CD8-positive, alpha-beta memory T cell (primary cell): ENCODE measurements at places on chromosomes 6 and 20.

- DNase-seq, result no peak
These were observed 260.8 kb downstream of the ZFAND3 start for GRCh38 chr6:38080360-38080759.

GRCh38 chr6:49233483-49233882 is 229.6 kb downstream of the MMUT start:
- DNase-seq, result no peak

- no peak for DNase-seq
These were observed 141.2 kb upstream of the ZFP64 start for GRCh38 chr20:52332649-52333250.

DNA sequence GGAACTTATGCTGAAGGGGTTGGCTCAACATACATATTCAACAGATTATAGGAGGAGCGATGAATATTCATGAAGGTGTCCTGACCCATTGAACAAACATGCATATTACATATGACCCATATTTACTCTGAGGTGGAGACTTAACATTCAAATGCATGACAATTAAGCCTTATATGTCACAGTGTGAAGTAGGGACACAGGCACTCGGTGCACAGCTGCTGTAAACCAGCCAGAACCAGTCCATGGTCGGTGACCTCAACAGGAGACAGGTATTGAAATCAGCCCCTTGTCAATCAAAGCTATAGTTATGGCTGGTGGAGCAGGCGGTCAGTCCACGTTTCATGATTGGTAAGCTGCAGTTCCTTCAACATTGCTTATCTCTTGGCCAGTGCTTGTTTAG is 347.3 kb downstream of the THBS2 start:
- DNase-seq, result no peak

GRCh38 chr6:118327237-118327636 is 220.9 kb upstream of the PLN start:
- DNase-seq, result no peak

DNA sequence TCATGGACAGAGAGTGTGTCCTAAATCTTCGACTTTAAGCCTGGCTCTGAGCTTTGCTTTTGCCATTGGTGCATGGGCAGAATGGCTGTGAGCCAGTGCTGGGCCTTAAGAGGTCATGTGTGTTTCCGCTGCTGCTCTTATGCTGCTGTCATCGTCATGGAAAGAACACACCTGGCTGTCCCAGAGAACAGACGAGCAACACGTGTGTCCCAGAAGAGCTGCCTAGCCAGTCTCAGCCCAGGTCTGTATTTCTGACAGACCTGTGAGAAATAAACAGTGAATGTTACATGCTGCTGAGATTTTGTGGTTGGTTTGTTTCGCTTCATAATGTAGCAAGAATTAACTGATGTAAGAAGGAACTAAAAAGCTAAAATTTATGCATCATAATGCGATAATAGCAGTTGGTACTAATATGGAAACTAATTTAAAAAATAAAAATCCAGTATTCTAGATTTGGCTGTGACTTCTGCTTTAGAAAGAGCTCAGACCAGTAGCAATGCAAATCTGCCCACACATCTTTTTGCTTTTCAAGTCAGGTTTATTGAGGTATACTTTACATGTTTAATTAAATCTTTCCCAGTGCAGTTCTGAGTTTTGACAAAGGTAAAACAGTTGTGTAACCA is 11.5 kb upstream of the SCP2D1 start:
- no peak for DNase-seq

GRCh38 chr6:53702316-53702715 is 36.8 kb upstream of the KLHL31 start:
- DNase-seq, result no peak

DNA sequence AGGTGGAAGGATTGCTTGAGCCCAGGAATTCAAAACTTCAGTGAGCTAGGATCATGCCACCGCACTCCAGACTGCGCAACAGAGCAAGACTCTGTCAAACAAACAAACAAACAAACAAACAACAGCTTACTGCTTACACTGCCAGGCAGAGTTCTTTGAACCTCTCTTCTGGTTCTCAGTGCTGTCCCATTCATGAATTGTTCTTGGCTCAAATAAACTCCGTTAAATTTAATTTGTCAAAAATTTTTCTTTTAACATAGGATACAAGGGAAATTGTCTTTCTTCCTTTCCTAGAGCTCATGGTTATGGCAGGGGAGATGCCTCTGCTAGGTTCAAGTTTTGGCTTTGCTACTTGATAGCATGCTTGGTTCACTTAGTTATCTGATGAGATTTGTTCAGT is 29.7 kb upstream of the RFPL4B start:
- DNase-seq, result no peak

DNA sequence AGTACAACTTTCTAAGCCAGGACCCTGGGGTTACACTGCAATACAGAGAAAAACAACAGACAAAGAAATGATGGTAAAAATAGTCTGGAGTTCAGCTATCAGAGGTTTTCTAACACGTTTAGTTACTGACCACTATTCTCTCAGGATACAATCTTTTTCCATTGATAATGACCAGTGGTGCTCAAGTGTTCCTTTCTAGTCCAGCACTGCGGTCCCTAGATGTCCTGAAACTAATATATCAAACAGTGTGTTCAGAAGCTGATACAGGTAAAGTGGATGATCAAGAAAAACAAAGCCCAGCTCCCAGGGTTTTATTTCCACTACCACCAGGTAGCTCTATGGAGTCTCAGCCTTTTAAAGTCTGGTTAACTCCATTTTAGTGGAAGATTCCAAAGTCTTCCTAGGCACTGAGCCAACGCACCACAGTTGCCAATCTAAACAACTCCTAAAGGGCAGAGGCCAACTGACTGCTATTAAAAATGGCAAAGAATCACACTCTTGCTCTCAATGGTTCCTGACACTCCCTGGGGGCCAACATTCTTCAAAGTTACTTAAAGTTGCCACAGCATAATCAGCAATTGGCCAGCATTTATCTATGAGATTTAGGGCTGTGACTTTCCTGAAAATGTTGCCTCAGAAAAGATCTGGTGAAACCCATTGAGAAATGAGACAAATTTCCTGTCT is 38.2 kb downstream of the DZANK1 start:
- no peak for DNase-seq

DNA sequence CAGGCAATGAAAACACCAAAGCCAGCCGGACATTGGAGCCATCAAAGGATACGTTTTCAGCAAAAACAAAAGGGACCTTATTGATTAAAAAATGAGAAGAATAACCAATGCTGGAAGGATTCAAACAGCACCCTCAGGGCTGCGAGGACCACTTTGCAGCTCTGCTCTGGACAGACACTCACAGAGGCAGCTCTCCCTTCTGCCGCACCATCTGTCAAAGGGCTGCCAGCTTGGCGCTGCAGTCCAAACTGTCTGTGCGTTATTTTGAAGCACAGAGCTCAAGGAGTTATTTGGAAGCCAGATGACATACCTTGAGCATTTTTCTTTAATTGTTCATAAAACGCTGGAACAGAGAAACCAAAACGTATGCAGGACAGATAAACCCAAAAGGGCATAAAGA is 85.2 kb downstream of the KIF16B start:
- no peak for DNase-seq

- peak; percentile 82 for DNase-seq
These were observed 945 bp downstream of the PHF10 start for GRCh38 chr6:169723200-169723909.

- DNase-seq, result no peak
These were observed 76.9 kb downstream of the GMDS start for GRCh38 chr6:2168480-2168879.

GRCh38 chr20:6595704-6596103 is 171.8 kb upstream of the BMP2 start:
- DNase-seq, result no peak

DNA sequence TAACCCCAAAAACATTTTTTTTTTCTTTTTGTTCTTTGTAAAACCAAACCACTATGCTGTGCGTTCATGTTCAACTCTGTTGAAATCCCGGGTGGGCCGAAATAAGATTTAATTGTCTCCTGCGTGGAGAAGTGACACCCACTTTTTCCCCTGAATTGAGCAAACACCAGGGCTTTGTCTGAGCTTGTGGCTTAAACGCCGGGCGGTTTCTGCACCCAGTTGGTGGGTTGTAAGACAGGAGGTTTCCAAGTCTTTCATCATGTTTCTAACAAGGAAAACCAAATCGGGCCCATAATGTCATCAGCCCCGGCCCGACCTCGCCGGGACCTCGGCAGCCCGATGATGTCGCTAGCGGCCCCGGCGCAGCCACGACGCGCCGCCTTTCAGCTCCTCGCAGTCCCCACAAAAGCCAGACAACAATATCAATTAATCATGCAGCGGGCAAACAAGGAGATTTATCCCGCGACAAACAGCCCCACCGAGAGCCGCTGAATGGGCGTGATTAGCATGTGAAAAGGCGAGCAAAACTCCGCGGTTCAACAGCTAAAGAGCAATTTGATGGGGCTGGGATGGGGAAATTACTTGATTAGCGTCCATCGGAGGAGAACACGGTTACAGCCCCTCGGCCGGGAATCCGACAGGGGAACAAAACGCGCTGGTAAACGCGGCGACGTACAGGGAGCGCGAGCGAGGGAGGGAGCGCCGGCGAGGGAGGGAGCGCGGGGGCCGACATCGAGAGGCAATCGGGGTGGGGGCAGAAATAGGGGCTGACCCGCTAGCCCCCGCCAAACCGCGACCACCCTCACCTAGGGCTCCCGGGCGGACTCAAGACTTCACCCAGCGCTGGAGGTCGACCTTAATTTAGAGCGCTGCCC is 5.3 kb downstream of the LINC00237 start:
- no peak for DNase-seq

GRCh38 chr20:58640446-58640845 is 10.6 kb upstream of the STX16 start:
- DNase-seq, result no peak

DNA sequence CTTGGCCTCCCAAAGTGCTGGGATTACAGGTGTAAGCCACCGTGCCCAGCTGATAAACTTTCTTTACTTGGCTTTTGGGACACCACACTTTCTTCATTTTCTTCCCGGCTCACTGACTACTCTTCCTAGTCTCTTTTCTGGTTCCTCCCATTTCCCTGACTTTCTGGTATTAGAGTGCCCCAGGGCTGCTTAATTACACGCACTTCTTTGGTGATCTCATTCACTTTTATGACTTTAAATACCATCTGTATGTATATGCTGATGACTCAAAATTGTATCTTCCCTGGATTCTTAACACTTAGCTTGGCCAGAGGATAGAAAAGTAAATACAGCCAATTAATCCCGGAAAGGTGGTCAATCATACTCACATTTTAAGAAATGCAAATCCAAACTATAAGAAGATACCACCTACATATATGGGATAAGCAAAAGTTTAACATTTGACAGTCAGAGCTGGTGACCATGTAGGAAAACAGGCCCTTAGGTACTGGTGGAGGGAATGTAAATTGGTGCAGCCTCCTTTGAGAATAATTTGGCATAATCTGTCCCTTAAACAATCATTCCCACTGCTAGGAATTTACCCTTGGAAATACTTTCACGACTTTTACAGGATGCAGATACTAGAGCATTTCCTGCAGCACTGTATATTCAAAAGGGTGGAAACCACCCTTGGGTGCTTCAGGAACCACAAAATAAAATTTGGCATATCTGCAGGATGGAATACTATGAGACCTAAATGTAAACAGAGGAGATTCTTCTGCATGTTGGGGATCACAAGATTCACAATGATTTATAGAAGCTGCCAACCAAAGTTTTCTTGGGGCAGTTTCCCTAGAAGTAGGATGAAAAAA is 9.4 kb upstream of the NANP start:
- no peak for DNase-seq

DNA sequence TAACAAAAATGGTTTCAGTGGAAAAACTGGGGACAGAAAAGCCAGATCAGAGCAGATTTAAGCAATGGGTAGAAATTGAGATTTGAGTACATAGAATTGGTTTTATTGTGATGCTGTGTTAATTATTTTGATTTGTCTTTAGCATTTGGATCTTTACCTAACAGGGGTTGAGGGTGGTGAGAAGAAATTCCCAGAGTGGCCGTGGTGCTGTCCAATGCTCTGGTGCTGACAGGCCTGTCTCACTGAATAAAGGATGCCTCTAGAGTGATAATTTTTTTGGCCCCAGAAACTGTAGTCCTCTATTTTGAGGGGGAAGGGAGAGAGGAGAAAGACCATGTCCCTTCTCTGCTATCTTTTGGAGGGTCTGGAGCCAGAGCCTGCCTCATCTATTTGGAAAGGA is 79.1 kb downstream of the LYRM2 start:
- no peak for DNase-seq

- DNase-seq, result no peak
These were observed 91.1 kb upstream of the HIVEP1 start for GRCh38 chr6:11921017-11921438.

DNA sequence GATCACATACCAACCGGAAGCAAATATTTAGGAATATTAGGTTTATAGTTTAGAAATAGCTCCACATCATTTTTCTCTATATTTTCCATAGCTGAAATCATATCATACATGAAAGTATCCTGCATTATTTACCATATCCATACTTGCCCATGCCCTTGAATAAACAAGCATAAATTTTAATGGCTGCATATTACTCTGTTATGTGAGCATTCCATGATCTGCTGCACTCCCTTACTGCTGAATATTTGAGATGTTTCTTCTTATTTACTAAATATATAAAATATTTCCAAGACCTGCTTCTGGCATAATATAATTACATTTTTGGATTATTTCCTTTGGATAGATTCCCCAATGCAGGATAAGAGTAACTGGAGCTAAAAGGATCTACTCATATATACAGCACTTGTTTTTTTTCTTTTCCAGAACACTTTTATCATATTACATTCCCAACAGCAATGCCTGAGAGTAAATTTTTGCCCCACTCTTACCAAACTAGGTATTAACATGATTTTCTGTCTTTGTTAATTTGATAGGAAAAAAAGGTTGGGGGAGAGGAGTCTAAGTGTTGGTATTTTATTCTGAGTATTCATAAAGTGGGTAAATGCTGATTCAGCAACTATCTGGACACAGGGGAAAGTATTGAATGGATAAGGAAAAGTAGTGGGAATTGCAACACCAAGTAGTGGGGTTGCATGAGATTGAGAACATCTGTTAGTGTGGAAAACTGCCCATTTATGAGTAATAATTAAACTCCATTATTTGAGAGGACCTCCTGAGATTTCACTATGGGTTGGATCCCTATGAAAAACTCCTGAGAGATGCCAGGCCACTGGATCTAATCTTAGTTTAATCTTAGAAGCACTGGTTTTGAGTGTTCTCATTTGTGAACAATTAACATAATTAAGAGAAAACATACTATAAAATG is 76.0 kb downstream of the MAN1A1 start:
- no peak for DNase-seq

- DNase-seq, result peak; percentile 82
These were observed 2.5 kb upstream of the HEY2 start for GRCh38 chr6:125746731-125747588.

DNA sequence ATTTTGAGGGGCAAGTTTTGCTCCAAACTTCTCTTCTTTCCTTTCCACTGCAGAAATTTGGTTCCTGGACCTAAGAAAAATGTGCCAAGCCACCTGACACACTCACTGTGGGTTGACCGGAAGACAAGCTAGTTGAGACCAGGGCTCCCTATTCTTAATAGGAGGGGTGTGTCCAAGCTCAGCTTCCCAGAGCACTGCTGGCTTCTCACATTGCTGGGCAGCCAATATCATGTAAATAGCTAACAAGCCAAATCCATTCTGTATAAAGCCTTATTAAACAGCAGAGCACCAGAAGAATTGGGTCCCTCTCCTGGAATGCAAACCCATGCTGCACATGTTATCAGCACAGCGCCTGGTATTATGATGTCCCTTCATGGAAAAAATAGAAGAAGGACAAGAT is 17.0 kb upstream of the SAMD3 start:
- DNase-seq, result no peak
